Activated naive CD8-positive, alpha-beta T cell treated with anti-CD3 and anti-CD28 coated beads, Interleukin-2, amount 10 ng/mL, durations not matched to agents 7 days and 5 days (primary cell): ENCODE measurements at places on chromosomes 3 and 15. TPM values are rescaled to one million over a fixed set of nuclear protein-coding genes. Genes with fewer than 3 reads are reported as not detected.

- no peak for DNase-seq
These were observed 166.8 kb upstream of the COL8A1 start for GRCh38 chr3:99471353-99472323.

TRAT1 gene
- total RNA-seq = 54.5 TPM

DNA sequence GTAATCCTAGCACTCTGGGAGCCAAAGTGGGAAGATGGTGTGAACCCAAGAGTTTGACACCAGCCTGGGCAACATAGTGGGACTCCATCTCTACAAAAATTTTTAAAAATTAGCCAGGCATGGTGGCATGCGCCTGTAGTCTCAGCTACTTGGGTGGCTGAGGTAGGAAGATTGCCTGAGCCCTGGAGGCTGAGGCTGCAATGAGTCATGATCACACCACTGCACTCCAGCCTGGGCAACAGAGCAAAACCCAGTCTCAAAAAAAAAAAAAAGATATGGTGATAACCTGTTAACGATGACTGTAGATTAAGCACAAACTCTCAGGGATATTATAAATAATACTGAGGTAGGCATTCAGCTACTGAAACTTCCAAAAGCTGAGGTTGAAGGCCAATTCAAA, 107.5 kb downstream of the SLC49A4 start:
- no peak for DNase-seq

GP5 gene
- total RNA-seq = 2.3 TPM

TRIM42 gene
- not detected for total RNA-seq

DNA sequence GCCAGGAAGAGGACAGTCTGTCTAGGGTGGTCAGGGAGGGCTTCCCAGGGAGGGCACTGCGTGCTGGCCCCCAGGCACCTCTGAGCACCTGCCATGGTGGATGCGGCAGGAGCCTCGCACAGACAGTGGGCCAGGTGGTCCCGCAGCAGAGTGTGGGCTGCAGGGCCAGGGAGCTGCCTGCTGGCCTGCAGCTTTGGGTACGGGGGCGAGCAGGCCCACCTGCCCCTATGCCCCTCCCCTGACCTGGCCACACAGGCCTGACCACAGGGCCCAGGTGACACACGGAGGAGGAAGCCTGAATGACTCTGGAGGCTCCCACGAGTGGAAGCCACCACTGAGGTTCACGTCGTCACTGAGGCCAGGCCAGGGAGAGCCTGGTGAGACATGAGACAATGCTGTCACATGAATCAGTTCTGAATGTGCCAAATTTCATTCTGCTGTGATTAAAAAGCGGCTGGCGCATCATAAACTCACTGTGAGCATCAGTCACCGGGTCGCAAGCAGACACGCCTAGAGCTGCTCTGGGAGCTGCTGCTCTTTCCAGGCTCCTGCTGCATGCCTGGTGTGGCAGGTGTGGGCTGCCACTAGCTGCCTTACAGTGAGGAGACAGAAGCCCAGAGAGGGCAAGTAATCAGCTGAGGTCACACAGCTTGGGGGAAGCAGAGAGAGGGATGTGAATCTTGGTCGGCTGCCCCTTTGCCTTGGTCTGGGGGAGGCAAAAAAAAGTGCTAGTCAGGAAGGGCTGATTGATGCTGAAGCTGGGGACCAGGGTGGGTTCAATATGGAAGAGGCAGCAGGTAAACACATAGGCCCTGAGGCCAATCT, 39.5 kb upstream of the IQSEC1 start:
- DNase-seq = no peak

CCR3 gene
- 1.3 TPM for total RNA-seq

DNA sequence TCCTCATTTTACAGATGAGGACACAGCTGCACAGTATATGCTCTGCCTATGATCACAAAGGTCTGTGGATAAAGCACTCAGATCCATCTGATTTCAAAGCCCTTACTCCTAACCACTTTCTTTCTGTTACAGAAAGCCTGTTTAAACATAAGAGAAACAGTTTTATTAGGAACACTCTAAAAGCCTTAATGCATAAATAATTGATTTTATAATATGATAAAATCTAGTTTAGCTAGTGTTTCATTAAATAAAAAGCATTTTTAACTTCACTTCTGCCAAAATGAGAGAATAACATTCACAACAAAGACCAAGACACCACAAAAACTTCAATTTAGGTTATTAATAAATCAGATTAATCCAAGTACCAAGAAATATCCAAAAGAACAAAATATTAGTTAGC, 21.4 kb downstream of the SNX4 start:
- no peak for DNase-seq

DNA sequence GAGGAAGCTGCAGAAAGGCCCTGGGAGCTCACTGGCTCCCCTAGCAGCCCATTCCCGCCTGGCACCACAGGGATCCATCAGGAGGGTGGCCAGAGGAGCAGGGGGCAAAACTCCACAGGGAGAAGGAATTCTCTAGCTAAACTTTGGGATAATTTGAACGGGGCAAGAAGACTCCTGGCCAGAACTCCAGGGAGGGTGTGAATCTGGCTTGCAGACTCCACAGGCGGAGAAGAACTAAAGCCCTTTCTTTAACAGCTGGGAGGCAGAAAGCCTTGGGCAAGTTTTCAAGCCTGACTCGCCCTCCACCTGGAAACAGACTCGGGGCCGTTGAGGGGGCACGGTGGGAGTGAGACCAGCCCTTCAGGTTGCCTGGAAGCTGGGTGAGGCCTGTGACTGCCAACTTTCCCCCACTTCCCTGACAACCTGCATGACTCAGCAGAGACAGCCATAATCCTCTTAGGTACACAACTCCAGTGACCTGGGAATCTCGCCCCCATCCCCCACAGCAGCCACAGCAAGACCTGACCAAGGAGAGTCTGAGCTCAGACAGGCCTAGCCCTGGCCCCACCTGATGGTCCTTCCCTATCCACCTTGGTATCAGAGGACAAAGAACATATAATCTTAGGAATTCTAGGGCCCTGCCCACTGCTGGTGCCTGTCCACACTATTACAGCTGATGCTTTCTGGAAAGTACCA, 28.6 kb downstream of the SLC27A2 start:
- DNase-seq = no peak

AHSG gene
- not detected for total RNA-seq

- DNase-seq = no peak
These were observed 135.8 kb downstream of the LRRK1 start for GRCh38 chr15:101054991-101055390.

- no peak for DNase-seq
These were observed 7.0 kb downstream of the CMTM6 start for GRCh38 chr3:32495609-32496008.

PROK2 gene
- not detected for total RNA-seq

DNA sequence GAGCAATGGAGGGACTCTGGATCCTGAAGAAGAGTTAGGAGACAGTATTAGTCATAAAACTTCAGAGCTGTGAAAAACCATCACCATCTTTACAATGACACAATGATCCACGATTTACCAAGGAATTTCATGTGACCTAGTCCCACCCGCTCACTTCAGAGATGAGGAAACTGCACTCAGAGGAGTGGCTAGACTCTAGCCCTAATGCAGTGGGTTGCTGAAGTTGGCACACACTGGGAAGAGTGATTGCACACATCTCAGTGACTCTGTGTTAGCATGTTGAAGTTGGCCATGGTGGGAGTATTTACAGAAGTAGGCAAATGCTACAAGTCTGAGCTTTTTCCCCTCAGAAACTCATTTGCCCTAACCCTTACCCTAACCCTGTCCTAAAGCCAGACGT, 35.2 kb upstream of the SPATA12 start:
- no peak for DNase-seq

AADACL2 gene
- not detected for total RNA-seq

ZBTB20 gene
- 31.3 TPM for total RNA-seq

DNA sequence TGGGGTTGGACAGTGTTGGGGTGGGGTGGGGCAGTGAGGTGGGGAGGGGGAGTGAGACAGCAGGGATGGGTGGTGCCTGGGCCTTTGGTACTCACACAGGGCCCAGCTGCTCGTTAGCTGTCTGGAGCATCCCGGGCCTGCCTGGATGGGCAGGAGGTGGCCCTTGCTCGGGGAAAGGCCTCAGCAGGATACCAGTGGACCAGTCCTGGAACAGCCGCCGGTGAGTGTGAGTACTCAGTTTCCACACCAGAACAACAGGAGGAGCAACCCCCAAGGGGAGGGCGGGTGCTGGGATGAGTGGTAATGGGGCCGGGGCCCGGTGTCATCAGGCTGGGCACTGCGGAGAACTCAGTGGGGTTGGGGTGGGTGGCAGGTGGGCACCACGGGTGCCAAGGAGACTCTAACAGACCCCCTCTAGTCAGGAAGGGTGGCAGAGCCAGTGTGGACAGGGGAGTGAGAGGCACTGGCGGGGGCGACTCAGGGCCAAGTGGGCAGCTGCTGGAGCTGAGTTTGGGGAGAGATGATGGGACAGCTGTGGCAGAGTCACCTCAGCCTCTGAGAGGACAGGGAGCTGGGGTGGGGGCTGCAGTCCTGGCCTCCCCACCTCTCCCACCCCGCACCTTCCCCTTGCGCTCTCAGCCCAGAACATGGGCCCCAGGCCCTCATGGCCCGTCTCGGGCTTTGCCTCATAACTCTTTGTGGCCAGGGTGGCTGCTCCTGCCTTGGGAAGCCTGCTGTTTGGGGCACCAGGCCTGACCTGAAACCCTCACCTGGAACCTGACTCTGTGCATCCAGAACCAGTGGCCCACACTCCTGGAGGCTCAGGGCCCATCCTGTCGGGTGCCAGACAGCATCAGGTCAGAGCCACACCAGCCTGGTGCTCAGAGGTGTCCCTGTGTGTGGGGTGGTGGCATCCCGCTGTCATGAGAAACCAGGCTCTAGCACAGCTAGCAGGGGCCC, 52.1 kb upstream of the PRR23E start:
- no peak for DNase-seq

GRCh38 chr3:157595259-157595658, 92.0 kb upstream of the VEPH1 start:
- DNase-seq = no peak

GOLGA8T gene
- total RNA-seq = 1.5 TPM

DNA sequence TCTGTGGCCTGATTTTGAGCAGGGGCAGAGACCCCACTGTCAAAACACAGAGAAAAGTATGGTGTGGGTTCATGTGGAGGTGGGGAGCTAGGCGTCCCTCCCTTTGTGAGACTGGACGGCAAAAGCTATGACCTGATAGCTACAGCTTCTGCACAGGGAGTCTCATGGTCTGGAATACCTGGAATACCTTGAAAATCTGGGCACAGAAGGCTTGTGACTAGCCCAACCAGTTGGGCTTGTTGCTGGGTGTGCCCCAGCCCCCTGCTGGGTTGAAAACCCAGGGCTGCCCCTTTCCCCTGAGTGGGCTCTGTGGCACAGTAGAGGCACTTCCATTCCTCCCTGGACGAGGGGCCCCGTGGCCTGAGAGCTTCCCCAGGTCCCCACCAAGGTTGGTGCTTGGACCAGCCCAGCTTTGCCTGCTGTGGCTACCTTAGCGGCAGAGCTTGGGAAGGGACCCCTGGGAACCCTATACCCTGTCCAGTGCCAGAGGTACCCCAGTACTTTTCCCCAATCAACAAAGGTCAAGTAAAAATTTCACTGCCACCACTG, 37.3 kb downstream of the SLC2A2 start:
- no peak for DNase-seq

- DNase-seq = no peak
These were observed 34.4 kb downstream of the TFRC start for GRCh38 chr3:196047391-196048030.

- no peak for DNase-seq
These were observed 5.3 kb downstream of the CASR start for GRCh38 chr3:122188737-122189136.

DNA sequence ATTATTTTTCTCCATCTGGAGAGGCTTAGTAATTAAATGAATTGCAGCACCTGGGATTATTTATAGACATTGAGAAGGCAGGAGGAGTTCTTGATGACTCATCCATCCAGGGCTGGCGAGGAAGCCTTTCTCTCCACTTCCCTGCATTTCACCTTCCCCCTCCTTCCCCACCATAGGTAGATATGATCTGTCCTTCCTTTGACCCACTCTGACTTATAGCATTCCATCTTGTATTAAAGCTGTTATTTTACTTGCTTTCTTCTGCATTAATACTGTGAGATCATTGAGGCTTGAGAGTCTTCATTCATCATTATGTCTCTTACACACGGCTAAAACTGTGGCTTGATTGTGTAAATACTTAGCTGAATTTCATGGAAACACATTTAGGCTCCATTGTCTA, 288.8 kb downstream of the FEZF2 start:
- DNase-seq = no peak

FOXL2NB gene
- not detected for total RNA-seq

DNA sequence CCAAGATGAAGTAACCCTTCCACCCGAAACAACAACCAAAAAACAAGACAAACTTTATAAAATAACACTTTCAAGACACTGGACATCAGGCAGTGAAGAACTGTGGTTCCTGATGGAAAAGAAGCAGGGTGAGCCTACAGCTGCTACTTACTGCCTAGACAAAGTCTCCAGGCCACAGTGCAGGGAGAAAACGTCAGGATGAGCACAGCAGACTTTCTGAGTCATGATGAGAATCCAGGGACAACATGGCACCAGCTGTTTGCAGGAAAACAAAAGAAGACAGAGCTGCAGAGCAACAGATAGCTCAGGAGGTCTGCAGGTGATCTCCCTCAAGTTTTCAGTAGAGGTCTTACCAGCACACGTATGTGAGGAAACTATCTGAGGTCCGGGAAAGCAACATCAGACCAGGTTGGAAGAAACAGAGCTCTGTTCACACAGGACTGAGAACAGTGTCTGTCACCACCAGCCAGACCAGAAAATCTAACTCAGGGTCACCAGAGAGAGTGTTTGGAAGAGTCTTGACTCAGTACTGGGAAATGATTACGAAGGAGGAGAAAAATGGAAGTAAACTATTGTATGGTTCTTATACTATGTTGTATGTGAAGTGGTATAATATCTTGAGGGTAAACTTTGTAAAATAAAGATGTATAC, 108.9 kb downstream of the ANO10 start:
- no peak for DNase-seq

GRCh38 chr3:108598375-108598774, 8.9 kb downstream of the DZIP3 start:
- no peak for DNase-seq

UPK1B gene
- total RNA-seq = not detected

TMEM266 gene
- total RNA-seq = not detected

- DNase-seq = no peak
These were observed 34.1 kb downstream of the TM2D3 start for GRCh38 chr15:101618076-101618475.
